ENCODE measurements at places on chromosomes 4 and X. TPM values are rescaled to one million over a fixed set of nuclear protein-coding genes. Genes with fewer than 3 reads are reported as not detected.

Gene CHRDL1
- total RNA-seq: 202 TPM

- no peak for DNase-seq
Observed at GRCh38 chrX:11296051-11296450, 2.8 kb downstream of the AMELX start.

DNA sequence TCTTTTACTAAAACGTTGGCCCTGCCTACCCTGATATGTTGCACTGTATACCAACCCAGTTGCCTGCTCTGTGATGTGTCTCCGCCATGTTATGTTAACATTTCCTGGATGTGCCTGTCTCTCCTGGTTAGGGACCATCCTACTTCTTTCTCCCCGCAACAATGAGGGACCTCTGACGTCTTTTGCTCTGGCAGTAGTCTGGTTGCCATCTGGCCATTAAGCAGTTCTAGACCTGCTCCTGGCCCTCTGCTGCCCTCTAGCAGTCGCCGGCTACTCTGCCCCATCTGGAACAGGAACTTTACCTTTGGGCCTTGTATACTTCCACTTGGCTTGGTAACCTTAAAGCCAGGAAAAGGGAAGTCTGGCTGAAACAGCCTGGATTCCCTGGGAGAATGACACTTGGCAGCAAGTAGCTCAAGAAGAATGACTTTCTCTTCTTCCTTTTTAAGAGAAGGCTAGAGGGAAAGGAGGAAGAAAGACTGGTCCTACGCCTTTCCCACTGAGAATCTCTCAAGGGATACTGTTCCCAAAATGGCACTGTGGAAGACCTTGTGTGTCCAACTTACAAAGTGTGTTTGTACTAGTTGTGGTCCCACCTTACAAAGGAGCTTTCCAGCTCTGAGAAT lies 63.5 kb downstream of the GPC3 start:
- no peak for DNase-seq

- no peak for DNase-seq
Observed at GRCh38 chrX:153773741-153774575, 6.9 kb upstream of the SRPK3 start.

- no peak for DNase-seq
Observed at GRCh38 chr4:7828793-7829301, 110.8 kb downstream of the AFAP1 start.

GRCh38 chr4:111923786-111924185 lies 221.5 kb upstream of the FAM241A start:
- DNase-seq: no peak

Data from esophagus muscularis mucosa (tissue), 4 donors.